Heart right ventricle (tissue), 16 donors: ENCODE measurements at places on chromosomes 5 and 9.

- no peak for DNase-seq
These were observed 401.5 kb downstream of the EFNA5 start for GRCh38 chr5:107269256-107269655.

DNA sequence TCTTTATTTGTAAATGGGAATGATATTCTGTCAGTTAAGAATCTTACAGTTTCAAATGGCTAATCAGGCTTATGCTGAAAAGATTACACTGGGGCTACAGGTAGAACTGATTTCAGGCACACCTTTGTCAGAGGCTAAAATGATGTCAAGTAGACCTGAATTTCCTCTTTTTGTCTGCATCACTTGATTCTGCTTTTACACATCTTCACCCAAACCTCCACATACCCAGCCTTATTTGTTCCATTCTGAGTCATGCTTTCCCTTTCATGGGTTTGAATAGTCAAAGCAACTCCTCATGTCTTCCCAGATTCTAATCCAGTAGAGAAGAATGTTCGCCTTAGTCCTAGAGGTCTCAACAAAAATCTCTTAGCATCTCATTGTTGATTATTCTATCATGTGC lies 156.4 kb downstream of the CWC27 start:
- DNase-seq = no peak

DNA sequence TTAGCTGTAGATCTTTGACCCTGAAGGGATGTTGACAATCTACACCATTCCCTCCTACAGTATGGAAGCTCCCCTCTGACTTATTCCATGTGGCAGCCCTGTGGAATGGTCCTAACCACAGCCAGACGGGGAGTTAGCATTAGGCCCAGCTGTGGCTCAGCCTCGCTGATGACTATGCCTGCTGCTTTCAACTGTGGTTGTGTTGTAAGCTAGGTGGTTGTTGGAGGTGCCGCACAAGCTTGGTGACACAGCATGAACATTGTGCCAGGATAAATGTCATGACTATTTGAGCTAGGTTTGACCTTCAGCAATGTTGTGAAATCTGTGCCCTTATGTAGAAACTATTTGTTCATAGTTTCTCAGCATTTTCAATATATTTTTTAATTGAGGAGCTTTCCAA lies 40.6 kb downstream of the SGCD start:
- no peak for DNase-seq

DNA sequence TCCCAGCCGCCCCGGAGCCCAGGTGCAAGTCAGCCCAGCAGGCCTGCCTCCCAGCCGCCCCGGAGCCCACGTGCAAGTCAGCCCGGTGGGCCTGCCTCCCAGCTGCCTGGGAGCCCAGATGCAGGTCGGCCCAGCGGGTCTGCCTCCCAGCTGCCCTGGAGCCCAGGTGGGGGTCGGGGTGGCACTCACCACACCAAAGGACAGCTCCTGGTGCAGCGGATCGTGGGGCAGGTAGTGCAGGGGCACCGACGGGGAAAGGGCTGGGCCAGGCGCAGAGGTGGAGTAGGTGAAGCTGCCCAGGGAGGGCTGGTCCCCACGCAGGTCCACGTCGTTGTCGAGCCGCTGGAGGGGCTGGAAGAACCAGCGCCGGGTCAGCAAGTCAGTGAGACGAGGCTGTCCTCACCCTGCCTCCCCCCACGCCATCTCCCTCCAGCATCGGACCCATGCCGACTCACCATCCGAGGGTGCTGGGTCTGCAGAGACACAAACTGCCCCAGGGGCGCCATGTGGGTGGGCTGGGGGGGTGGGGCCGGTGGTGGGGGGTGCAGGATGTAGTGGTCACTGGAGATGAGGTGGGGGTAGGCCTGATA lies 6.7 kb downstream of the RNF44 start:
- no peak for DNase-seq

GRCh38 chr5:56693220-56693579 lies 122.1 kb upstream of the MAP3K1 start:
- no peak for DNase-seq
